ENCODE measurements at places on chromosomes 7 and 10.
A peak's percentile ranks its signal among the peaks of the same experiment; 100 is the strongest.

DNA sequence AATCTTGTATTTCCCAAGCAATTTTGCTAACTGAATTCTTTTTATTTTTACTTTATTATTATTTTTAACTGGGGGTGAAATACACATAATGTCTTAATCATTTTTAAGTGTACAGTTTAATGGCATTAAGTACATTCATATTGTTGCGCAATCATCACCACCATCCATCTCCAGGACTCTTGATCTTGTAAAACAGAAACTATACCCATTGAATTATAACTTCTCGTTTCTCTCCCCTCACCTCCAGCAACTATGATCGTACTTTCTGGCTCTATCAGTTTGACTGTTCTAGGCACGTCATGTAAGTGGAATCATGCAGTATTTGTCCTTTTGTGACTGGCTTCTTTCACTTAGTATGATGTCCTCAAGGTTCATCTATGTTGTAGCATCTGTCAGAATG, 108.8 kb downstream of the ARL5B start:
- DNase-seq = no peak

DNA sequence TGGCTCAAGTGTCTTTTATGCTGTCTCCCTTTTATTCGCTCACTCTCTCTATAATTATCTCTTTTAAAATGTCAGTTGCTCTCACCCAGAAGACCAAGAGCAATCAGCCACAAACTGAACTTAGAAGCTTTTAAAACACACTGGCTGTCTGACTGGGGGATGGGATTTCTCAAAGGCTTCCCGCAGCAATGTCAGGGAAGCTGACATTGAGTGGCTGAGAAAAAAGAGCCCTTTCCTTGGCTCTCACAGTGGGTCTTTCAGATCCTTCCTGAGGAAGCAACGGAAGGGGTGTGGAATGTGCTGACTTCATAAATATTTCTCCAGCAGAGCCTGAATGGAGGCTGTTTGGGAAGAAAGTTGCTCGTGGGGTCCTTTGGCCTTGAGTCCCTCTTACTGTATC, 445.7 kb upstream of the C7orf33 start:
- DNase-seq = no peak

DNA sequence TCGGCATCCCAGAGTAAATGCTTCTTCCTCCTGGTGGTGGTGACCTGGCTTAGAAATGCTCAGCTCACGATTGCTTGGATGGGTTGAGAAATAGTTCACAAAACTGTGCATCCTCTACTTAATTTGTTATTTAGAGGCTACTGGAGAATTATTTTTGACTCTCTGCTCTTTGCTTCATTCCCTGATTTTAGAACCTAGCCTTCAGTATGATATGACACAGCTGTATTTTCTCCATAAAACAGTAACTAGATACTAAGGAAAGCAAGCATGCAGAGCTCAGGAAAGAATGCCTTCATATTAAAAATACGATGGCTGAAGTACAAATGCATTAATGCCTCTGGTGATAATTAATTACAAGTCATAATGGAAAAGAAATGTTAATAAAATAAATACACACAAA, 602.0 kb upstream of the COBL start:
- no peak for DNase-seq

GRCh38 chr10:60536529-60537114, 146.9 kb upstream of the ANK3 start:
- DNase-seq = peak; percentile 42

GRCh38 chr7:151095828-151096475, 9.7 kb downstream of the AGAP3 start:
- DNase-seq = no peak

- no peak for DNase-seq
Observed at GRCh38 chr7:119572541-119572940, 700.4 kb upstream of the KCND2 start.

GRCh38 chr7:142791502-142791901, 20.7 kb downstream of the PRSS2 start:
- DNase-seq = no peak

- DNase-seq = peak; percentile 39
Observed at GRCh38 chr10:69055241-69055640, 32.7 kb upstream of the SRGN start.

DNA sequence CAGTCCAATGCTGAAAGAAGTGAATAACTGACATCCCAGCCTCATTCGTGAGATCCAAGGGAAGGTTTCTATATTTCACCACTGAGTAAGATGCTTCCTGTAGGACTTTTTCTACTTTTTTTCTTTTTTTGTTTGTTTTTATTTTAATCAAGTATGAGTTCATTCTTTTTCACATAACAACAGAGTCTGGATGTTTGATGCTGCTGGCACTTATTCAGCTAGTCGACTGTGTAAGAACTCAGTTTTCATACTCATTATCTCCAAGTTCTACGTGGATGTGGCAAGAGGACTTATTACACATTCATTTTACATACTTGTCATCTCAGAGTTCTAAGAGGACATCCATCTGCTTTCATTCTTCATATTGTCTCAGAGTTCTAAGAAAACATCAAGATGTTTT, 86.9 kb downstream of the CPXM2 start:
- DNase-seq = no peak

DNA sequence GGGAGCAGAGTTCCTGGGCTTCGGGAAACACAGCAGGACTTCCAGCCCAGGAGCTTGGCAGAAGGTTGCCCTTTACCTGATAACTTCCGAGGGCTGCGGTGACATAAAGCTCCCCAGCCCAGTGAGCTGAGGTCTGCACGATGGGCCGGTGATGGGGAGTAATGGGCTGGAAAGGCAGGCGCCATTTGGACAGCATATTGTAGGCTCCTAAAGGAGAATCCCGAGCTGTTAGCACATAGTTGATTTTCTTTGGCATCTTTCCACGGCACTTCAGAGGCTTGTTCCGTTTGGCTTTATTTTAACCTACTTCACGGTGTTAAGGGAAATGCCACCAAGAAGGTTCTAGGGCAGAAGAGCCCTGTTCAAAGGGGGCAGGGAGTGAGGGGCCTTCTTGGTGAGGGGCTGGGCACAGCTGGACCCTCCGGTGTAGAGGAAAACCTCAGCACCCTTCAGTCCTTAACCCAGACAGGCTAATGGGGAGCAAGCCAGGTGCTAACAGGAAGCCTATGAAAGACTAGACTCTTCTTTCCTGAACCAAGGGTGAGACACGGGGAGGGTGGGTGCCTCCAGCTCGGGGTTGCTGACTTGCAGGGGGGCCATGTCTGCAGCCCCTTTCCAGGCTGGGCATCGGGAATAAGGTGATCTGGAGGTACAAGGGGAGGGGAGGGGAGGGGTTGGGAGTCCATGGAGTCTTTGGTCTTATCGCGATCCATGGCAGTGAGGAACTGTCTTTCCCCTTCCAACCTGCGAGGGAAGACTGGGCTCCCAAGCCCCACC, 347.7 kb downstream of the GLRX3 start:
- no peak for DNase-seq

DNA sequence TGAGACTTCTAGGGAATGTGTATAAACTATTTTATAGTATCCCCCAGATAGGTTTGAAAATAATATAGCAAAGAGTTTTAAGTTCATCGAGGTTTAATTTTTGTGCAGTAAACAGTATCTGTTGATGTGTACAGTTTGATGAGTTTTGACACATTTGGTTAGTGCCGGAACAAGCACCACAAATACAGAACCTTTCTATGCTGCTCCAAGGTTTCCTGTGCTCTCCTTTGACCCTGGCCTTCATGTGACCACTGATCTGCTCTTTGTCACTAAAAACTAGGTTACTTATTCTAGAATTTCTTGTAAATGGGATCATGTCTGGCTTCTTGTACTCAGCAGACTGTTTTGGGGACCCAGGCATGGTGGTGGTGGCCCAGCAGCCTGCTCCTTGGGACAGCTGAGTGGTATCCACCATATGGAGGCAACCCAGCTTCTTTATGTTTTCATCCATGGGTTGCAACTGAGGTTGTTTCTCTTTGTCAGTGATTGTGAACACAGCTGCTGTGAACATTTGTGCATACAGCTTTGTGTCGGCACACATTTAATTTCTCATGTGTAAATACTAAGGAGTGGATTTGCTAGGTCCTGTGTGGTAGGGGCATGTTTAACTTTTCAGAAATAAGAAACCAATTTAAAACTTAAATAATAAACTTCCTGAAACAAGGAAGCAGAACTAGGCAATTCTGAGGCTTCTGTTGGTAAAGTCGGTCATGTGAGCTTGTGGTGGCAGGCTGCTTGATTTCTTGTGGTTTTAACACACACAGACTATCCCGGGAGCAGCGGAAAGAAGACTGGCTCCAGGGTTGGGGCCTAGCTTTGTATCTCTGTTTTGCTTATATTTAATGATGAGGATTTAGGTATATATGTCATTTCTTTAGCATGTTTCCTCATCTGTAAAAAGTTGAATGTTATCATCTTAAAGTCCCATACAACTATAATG, 219.4 kb downstream of the ABCA13 start:
- DNase-seq = no peak

DNA sequence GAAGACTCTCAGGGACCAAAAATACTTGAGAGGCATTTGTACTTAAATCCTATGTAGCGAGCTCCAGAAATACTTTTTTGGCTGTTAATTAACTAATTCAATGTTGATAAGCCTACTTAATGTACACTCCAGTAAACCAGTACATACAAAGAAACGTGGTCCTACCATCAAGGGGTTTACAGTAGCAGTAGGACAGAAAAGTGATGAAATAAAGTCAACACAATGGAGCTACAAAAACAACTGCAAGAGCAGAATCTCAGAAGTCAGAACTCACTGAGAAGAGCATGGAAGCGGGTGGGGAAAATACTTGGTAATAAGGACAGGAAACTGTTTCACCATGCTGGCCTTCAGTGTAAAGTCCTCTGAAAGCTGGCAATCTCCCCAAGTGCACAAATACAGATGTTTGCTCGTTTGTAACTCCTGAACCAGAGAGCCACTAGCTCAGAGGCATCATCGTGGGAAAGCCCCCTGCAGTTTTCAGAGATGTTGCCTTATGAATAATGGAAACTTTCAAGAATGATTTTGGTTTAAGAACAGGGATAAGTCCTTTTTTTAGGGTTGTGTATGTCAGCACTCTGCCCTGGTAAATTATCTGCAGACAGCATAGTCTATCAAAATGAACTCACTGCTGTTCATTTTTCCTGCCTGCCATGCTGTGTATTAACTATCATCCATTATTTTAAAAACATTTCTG, 233.2 kb downstream of the SORCS1 start:
- DNase-seq = no peak

DNA sequence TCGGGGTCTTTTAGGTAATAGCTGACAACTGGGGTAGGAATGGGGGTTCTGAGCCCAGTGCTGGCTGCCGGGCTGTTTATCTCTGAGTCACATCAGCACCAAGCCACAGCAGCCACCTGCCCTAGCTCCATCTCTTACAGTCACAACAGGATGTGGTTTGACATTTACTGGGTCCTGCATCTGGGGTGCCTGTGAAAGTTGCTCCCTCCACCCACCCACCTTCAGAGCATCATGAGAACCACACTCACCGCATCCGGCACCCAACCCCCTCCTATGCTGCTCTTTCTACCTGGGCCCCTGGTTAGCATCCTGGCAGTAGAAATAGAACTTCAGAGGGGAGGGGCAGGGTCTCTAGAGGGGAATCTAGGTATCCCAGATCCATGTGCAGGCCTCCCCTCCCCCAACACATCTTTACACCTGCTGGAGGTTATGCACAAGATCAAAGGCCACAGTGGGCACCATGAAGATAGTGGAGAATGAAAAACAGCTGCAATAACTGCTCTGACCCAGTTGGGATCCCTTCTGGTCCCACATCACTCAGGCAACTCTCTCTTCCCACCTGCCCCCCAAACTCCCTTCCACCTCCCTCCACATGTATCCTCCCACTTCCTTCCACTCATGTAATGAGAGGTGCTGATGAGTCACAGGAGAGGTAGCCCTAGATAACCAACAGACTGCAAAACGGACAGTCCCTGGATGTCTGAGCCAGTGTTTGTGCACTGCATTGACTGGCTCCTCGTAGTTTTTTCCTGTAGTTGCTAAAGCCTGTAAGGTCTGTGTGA, 38.2 kb downstream of the PRSS2 start:
- DNase-seq = peak; percentile 100

DNA sequence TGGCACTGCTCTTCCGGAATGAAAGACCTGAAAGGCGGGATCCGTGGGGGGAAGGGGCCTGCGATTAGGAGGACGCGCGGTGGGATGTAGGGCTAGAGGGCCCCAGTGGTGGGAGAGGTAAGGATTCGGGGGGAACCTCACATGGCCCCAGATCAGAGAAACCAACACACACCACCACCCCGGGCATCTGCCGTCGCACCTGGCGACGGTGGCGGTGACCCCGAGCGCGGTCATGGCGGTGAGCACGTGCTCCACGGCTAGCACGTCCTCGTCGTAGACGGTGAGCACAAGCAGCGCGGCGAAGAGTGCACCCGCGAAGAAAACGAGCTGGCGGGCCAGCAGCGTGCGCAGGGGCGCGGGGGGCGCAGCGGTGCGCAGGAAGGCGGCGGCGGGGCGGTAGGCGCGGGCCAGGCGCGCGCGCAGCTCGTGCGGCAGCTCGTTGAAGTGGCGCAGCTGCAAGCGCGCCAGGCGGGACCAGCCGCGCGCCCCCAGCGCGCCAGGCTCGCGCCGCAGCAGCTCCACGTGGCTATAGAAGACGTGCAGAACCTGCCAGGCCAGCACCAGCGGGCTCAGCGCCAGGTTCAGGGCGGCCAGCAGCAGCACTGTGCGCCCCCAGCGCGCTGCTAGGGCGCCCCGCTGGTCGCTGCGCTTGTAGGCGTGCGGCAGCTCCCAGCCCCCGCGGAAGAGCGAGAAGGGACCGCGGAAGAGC, 5.7 kb downstream of the ATG9B start:
- no peak for DNase-seq

DNA sequence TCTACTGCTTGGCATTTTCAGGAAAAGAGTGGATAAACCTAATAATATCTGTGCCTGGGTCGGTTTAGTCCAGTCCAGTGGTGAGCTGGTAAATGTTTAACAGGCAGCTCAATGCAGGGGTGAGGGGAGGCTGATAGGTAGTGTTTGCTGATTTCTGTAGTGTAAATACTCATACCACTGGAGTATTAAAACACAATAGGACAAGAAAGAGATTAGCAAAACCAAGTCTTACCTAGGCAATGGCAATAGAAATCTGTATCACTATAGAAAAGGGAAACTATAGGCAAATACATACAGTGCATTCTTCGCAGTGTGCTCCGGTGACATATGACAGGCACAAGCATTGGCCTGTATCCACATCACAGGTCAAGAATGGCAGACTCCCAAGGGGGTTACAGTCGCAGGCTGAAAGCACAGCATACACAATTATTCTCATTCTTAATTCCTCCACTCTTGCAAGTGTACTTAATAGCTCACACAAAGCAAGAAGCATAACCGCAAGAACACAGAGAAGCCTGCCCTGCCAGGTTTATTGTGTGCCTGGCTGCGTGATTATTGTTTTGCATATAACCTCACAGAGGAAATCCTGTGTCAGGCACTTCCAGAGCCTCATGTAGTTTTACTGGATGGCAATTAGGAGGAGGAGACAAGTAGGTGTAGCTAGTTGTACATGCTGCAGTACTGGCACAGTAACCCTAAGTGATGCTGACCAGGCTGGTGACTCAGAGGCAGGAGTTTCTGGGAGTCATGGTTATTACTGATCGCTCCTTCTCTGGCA, 35.0 kb downstream of the LAMB4 start:
- DNase-seq = no peak

DNA sequence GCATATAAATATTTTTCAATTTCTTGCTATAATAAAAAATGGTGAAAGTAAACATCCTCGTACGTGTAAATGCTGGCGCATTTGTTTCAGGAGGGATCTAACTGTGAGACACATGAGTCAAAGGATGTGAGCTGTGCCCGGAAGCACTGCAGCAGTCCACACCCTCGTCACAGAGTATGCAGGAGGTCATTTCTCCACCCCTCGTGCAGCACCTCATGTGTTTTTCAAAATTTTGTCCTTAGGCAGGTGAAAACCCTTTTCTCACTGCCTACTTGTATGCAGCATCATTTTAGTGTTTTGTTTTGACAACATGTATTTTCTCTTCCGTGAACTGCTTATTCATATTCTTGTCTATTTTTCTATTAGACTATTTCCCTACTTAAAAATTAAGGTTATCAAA, 162.7 kb downstream of the AVL9 start:
- DNase-seq = no peak
